Pulmonary artery endothelial cell (primary cell): ENCODE measurements at places on chromosomes 13 and 19.

- no peak for DNase-seq
Observed at GRCh38 chr13:109454167-109454917, 332.0 kb downstream of the IRS2 start.

- DNase-seq = no peak
Observed at GRCh38 chr19:32362318-32362691, 16.9 kb downstream of the ZNF507 start.

GRCh38 chr13:99436686-99437416 is 64.4 kb upstream of the TM9SF2 start:
- DNase-seq = peak; percentile 51

DNA sequence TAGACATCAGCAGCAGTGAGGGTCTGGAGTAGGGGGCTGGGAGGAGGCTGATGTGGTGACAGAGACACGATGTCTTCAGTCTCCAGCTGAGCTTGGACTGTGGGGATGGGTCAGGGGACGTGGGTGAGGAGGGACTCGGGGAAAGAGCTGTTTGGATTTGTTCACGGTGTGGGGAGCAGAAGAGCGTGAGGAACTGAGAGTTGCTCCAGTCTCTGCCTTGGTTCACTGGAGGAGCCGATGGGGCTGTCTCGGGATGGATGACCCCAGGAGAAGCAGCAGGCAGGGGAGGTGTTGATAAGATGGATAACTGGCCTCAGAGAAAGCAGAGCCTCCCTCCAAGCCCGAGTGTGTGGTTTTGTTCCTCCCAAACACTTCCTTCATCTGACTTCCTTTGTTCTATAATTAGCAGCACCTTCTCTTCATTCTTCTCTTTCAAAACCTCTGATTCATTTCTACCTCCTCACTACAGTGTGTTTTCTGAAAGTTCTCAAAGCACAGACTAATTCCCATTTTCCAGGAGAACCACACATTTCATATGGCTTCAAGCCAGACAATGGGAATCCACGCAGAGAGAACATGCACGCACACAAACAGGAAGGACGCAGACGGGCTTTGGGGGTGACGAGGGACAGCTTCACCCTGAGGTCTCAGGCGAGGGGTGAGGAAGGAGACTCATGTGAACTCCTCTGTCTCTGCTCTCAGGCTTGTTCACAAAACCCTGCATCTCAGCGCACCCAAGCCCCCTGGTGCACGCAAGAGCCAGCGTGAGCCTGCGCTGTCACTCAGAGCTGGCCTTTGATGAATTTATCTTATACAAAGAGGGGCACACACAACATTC is 18.6 kb downstream of the LAIR2 start:
- peak; percentile 10 for DNase-seq

DNA sequence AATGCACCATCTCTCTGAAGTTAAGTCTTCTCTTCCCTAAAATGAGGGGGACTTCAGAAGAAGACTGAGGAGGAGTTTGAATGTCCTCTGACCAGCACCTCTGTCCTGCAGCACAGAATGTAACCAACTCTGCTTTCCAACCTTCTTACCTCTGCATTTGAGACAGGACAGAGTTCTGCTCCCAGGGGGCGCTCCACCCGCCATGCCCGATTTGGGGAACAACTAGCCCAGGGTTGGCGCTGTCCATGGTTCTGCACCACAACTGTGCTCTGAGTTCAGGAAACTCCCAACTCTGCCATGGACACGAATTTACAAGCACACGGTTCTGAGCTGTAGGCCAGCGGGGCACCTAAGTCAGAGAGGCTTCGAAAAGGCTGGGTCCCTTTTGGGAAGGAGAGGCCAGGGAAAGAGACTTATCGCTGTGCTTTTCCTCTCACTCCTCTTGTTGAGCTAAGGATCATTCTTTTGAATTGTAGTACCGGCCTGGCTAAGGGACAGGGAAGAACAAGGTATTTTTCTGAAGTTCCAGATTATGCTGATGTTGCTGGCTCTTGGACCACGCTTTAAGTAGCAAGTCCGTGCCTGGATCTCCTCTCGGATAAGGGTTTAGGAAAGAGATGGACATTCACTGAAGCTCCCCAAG is 22.2 kb downstream of the SIGLEC5 start:
- DNase-seq = peak; percentile 36

DNA sequence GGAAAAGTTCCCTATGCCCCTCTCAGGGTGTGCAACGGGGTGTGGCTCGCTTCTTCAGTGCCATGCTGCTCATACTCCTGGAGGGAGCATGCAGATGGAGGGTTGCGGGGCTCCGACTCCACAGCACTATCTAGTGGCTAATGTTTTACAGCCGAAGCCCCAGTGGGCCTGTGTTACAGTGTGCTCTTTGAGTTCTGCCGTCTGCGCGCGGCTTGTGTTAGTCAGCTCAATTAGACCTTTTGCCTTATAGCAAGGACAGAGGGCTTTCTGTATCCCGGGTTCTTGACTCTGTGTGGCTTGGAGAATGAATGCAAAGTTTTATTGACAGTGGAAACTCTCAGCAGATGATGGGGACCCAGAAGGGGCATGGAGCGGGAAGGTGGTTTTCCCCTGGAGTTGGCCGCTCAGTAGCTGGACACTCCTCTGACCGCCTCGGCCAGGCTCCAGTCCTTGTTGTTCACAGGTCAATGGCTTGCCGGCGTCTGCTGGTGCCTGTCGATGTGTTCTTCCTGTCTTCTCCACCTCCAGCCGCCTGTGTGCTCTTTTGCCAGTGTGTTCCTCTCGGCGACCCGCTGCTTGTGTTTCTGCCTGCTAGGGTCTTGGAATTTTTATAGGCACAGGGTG is 383.4 kb downstream of the LMO7 start:
- DNase-seq = no peak

GRCh38 chr19:6596621-6597020 is 5.7 kb upstream of the CD70 start:
- DNase-seq = no peak

DNA sequence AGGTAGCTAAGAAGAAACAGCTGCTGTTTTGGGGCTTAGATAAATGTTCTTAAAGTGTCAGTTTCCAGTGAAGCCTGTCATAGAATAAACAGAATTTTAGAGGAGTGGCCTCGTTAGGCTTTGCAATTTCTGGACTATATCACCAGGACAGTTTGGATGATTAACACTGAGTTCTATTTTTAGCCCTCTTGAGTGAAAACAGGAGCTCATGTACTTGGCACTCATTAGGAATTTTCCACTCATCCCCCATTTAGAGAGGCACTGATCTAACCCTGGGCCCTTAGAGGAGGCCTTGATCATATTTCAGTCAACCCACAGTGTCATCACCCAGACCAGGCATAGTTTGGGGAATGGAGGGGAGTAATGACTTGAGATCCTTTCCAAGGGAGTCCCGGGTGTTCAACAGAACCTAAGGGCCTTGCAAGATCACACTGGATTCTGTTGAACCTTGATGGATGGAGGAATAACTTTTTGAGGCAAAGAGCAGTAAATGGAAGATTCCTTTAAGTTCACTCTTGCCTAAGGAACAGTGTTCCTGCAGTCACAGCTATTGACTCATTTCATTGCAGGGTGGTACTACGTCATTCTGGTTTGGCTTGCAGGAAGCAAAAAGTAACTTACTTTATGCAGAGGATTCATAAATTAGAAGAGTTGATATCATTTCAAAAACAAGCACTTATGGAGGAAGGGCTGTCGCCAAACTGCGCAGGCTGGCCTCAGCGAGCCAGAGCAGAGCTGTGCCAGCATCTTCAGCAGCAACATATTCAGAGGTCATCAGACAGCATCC is 160.2 kb downstream of the SLC7A1 start:
- DNase-seq = no peak

- DNase-seq = no peak
Observed at GRCh38 chr13:26228096-26228495, 6.0 kb upstream of the RNF6 start.

- DNase-seq = no peak
Observed at GRCh38 chr13:97548711-97549110, 114.7 kb downstream of the RAP2A start.

DNA sequence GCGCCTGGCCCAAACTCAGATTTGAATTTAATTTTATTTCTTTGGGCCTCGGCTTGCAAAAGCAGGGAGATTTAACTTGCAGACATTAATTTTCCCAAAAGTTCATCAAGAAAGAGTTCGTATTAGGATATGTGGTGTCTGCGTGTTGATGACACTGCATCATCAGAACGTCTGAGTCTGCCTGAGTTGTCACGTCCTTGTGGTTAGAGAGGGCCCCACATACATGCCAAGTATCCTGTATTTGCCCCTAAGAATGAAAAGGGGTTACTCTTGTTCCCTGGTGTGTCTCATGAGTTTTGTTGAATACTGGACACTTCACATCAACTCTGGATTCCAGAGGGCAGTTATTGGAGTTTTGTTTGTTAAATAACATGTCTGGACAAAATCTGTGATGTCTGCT is 5.6 kb upstream of the TEX29 start:
- DNase-seq = no peak

DNA sequence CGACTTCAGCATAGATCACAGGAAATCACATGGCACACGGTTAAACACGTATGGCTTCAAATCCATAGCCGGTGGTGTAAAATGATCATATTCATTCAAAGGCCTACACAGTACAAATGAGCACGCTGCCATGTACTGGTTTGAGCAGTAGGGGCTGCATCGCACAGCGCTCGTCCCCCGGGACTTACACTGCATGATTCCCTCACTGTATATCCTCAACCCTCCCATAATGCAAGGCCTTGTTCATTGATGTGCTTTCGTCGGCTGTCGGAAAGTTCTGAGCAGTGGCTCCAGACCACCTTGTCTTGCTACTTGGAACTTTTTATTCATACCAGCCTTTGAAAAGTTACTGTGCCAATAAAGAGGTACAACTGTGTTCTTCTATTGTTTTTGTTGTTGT is 578.2 kb downstream of the MYO16 start:
- no peak for DNase-seq

DNA sequence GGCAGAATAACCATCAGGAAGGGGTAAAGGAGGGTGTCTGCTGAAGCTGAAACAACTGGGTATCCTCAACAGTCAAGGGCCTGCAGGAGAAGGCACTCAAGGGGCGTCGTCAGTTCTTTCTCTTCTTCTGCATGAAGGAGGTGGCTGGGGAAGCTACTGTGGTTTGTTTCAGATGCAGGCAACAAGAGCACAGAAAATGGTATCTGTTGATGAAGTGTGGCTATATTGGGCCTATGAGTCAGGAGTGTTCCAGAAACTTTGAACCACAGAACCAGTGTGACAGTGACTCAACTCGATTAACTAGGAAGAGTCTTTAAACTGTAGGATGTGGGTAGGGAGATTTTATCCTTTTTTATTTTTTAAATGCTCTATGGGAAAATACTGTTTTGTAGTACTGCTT is 686.3 kb downstream of the FGF9 start:
- DNase-seq = no peak

GRCh38 chr19:17950310-17951156 is 16.4 kb upstream of the KCNN1 start:
- DNase-seq = no peak

DNA sequence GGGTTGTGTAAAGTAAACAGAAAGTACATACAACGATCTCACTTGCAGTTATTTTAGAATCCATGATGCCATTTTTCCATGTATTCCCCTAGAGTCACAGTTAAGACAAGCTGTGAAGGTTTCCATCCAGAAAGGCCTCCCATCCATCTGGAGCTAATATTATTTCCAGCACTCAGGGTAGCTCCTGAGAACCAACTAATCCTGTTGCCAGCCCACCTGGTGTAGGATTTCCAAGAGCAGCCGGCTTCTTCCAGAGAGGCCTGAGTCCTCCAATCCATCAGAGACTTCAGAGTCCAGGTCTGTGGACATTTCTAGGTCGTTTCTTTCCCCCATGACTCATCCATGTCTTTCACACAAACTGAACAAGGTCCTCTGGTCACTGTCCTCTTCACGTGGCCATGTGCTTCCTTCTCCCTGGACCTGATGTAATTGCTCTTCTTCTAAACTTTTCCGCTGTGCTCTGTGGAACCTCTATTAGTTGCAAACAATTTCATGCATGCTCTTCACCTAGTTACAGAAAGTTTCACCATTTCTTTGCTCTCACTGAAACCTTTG is 270.3 kb upstream of the TMTC4 start:
- no peak for DNase-seq

DNA sequence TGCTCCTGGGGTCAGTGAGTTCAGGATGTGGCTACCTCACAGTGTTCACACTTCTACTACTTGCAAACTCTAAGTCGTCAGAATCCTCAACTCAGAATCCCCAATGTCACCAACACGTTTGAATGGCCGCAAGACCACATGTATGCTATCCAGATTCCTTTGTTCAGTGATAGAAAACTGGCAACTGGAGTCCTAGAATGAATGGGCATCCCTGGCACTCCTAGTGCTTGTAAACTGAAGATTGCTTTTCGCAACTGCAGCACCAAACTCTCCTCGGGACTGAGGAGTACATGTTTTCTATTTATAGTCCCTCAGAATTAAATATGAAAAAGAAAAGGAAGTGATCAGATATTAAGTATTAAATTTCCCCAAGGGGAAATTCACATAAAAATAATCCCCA is 4.9 kb downstream of the SMAD9 start:
- no peak for DNase-seq

GRCh38 chr13:27980280-27980998 is 8.1 kb downstream of the URAD start:
- no peak for DNase-seq

DNA sequence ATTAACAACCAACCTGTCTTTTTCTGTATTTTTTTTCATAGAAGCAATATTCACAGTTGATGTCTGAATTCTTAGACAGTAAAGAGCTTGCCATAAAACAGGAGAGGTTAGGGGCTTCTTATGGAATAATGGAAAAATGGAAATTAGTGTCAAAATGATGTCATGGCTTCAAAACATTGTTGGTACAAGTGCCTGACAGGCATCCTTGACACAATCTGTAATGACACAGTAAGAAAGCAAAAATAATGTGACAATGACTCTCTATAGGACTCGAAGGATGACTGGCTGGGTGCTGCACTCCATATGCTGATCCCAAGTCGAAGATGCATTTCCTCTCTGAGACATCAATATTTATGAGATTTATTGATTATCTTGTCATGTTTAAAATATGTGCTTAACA is 205.3 kb upstream of the DACH1 start:
- DNase-seq = no peak

DNA sequence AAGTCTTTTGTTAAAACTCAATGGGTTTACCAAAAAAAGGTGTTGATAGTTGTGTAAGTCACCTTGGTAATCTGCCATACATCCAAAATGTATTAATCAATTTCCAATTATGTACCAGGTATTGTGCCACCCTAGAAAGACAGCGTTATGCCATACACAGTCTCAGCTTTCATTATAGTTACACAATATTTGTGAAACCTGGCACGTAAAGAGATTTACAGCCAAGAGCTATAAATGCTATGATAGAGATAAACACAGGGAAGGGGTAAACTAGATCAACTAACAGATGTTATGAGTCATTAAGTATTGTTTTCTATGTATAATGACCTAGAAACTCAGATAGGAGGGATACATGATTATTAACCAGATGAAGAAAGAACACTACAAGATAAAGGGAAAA is 725.6 kb upstream of the SLITRK5 start:
- no peak for DNase-seq

- DNase-seq = no peak
Observed at GRCh38 chr19:29672933-29673336, 7.7 kb downstream of the PLEKHF1 start.

- DNase-seq = no peak
Observed at GRCh38 chr13:65937251-65937650, 1292.9 kb downstream of the PCDH9 start.

- DNase-seq = no peak
Observed at GRCh38 chr19:8638078-8638619, 7.7 kb downstream of the NFILZ start.
